ENCODE measurements at places on chromosomes 4 and X. TPM values are rescaled to one million over a fixed set of nuclear protein-coding genes. Genes with fewer than 3 reads are reported as not detected.
A peak's percentile ranks its signal among the peaks of the same experiment; 100 is the strongest.

DNA sequence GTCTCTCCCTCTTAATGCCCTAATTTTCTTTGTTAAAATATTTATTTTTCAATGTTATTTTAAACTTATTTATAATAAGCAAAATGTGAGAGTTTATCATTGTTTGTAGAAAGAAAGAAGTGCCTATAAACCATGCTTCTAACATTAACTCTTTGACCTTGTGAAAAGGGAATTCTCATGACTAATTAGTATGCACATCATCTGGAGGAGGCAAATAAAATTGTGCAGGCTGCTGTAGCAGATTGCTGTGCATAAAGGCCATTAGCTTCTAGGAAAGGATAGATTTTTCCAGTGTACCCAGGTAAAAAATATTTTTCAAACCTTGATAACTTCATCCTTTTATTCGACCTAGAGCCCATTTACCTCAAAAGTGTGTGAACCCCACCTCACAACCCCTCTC lies 84.6 kb upstream of the GUCY1A1 start:
- no peak for DNase-seq

DNA sequence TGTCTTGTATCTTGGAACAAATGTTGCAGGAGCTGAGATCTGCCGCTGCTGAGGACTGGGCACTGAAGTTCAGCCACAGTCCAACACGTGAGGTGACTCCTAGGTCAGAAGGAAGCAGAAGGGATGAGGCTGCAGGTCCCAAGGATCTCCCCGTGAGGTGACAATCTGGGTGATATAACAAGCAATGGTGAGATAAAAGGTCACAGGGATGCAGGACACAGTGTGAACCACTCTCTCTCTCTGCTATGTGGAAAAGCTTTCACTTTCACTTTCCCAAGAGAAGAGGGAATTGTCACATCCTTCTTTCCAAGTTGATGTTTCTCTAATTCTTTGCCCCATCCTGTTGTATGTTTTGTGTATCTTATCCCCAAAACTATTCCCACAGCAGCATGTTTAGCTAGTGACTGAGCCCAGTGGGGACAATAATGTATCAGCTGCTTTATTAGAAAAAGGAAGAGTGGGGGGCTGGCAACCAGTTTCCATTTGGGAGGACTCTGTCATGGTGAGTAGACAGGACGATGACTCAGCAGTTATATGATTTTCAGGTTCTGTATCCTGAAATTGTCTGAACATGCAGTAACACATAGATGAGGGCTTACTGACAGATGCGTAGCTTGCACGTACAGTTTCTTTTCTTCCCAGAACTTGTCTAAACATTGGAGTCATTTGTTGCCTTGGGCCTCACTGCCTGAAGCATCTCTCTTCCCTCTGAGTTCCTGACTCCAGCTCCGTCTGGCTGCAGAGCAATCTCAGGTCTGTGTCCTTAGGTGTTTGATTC lies 1415.8 kb upstream of the TENM3 start:
- DNase-seq = no peak

- no peak for DNase-seq
Observed at GRCh38 chr4:3665360-3665891, 100.8 kb upstream of the ADRA2C start.

DNA sequence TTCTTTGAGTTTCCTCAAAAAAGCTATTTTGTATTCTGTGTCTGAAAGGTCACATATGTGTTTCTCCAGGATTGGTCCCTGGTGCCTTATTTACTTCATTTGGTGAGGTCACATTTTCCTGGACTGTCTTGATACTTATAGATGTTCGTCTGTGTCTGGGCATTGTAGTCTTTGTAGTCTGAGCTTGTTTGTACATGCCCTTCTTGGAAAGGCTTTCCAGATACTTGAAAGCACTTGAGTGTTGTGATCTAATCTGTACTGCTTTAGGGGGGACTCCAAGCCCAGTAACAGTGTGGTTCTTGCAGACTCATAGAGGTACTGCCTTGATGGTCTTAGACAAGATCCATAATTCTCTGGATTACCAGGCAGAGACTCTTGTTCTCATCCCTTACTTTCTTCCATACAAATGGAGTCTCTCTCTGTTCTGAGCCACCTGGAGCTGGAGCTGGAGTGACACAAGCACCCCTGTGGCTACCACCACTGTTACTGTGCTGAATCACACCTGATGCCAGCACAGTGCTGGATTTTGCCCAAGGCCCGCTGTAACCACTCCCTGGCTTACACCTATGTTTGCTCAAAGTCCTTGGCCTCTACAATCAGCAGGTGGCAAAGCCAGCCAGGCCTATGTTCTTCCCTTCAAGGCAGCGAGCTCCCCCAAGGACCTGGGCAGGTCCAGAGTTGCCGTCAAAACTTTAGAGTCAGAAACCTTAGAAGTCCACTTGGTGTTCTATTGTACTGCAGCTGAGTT lies 72.3 kb upstream of the EFHC2 start:
- DNase-seq = no peak

DNA sequence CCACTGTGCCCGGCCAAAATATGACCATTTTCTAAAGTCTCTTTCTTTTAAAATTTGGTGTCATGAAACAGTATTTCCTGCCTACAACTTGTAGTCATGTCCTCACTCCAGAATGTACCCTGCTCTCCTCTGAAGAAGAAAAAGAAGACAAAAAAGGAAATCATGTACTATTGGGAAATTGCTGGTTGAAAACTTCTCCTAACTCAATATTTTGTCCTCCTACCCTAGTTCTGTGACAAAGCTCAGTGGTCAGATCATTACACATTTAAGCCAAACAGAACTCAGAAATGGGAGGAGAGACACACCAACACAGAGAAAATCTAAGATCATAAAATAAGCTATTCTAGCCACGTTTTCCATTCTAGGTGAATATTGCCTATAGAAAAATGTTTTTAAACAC lies 127.7 kb downstream of the IRF2 start:
- DNase-seq = no peak

DNA sequence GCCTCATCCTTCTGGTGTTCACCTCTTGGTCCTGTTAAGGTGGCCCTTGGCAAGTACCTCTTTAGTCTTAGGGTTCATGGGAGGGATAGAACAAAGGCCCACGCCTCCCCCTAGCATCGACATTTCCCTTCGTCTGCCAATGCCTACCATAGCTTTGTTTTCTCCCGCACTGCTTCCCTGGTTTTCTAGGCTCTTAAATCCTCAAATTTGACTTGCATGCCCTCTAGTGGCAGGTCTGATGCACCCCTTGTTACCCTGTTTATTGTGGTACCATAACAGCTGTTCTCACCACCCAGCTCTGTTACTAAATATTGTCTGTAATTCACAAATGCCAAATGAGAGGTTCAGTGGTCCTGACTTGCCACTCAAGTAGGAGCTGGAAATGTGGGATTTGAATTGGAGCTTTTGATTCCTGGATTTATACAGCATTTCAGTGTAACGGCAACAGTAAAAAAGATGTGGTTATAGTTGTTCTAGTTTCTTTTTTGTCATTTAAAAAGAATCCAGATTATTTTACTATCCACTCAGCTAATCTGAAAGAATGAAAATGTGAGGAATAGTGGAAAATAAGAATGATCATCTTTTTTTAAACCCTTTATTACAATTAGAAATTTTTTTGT lies 100.1 kb downstream of the REPS2 start:
- peak; percentile 52 for DNase-seq

- no peak for DNase-seq
Observed at GRCh38 chr4:92014067-92014466, 289.7 kb upstream of the GRID2 start.

GRCh38 chr4:121977251-121978171 lies 25.7 kb upstream of the TRPC3 start:
- no peak for DNase-seq

GRCh38 chr4:139515531-139515958 lies 40.5 kb downstream of the SETD7 start:
- DNase-seq = no peak

- DNase-seq = no peak
Observed at GRCh38 chrX:74922922-74923543, 2.2 kb downstream of the NEXMIF start.

DNA sequence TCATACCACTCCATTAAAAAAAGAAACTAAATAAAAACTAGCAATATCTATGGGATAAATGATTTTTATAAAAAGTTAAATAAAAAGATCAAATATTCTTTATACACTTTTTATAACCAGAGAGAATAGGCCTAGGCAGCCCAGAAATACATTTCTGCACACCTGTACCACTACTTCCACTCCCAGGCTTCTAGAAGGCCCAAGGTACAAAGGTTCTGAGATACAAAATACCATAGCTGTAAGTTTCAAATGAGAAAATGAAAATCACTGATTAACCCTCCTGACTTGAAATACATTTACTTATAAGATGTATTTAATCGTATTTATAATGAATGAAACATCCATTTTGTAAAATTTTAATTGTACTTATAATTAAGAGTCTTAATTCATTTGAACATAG lies 226.5 kb upstream of the MAB21L2 start:
- DNase-seq = no peak

- no peak for DNase-seq
Observed at GRCh38 chr4:114286262-114286810, 306.9 kb upstream of the ARSJ start.

DNA sequence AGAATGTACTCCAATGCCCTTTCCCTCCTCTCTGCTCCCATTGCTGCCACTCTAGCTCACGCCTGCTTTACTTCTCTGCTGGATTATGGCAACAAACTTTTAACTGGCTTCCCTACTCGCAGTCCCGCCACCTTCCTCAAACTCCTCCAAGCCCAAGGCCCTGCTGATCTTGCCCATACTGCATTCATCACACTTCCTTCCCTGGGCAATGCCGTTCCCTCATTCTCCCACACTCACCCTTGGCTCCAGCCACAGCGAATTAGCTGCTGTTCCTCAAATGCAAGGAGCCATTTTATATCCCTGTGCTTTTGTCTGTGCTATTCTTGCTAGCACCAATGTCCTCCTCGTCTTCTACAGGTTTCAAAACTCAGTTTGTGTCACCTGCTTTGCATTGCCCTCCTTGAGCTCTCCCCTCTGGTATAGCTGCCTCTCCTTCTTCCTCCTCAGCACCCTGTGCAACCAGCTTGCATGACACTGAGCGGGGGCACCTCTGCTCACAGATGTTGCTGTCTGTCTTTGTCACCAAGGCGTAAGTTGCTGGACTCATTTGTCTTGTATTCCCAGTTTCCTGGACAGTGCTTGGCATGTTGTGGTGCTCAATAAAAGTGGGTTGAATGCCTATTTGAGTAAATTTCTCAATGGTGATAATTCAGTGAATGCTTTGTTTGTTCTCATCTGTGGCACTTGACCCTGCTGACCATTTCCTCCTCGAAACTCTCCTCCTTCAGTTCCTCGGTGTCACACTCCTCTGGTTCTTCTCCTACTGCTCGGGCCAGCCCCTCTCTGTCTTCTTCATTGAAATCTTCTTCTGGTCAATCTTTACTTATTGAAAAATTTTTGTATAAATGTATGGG lies 22.4 kb upstream of the MGST2 start:
- DNase-seq = no peak

- no peak for DNase-seq
Observed at GRCh38 chr4:91622925-91623602, 680.7 kb upstream of the GRID2 start.

The CACNA1F gene
- 0.42 TPM for total RNA-seq

The PRSS48 gene
- not detected for total RNA-seq

The PABPC1L2B gene
- total RNA-seq = not detected

The RPA4 gene
- total RNA-seq = 2.1 TPM

The XAGE1A gene
- not detected for total RNA-seq

The KCNE5 gene
- 0.24 TPM for total RNA-seq

The SLC9B2 gene
- total RNA-seq = 17.0 TPM

The HAND2 gene
- total RNA-seq = 5.2 TPM

The TFE3 gene
- total RNA-seq = 70.6 TPM

Data from aorta (tissue), 5 donors.